ENCODE measurements at places on chromosomes 6 and 20.

GRCh38 chr6:32617751-32618150, 19.5 kb upstream of the HLA-DQA1 start:
- no peak for DNase-seq

- DNase-seq, result no peak
Measured at GRCh38 chr6:71510856-71511255, 222.2 kb downstream of the OGFRL1 start.

DNA sequence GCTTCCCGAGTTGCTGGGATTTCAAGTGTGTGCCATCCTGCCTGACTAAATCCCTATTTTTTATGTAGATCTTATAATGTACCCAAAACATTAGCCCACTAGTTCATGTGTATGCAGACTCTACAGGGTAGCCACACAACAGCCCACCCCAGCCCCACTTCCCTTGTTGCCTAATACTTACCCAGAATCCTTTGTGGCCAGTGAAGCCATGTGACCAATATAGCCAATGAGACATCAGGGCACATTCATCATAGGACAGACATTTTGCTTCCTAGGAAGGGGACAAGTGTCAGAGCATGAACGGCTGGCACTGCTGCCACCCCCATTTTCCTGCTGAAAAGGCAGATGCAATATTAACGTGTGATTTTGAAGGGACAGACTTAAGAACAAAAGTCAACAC, 36.0 kb upstream of the TCP11 start:
- DNase-seq, result no peak

- no peak for DNase-seq
Measured at GRCh38 chr6:98581705-98582104, 252.7 kb upstream of the POU3F2 start.

DNA sequence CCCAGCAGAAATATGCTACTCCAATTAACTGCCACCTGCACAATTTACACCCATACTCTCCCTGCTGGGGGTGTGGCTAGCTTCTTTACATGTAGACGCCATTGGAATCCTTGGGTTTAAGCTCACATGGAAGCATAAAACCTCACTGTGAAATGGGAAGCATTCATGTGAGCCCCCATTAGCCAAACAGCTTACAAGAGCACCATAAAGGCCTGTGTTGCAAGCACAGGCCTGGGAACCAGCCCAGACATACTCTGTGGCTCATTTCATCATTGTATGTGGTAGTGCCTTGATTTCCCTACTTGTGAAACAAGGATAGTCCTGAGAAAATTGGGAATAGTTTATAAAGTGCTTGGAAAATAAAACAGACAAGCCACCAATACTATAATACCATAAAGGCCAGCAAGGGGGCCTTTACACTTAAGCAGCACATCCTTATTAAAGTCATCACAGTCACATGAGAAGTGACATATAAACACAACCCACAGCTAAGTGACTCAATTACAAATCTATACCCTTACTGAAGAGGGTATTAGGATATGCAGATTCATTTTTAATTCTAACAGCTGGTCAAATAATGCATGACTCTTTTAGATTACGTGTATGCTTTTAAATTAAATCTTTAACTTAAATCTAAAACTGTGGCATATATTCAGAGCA, 6.8 kb downstream of the ADNP start:
- no peak for DNase-seq

GRCh38 chr6:45514454-45515230, 136.9 kb upstream of the SUPT3H start:
- no peak for DNase-seq

GRCh38 chr20:2387180-2387577, 6.5 kb downstream of the TGM6 start:
- peak; percentile 56 for DNase-seq

GRCh38 chr20:37627060-37627766, 66.6 kb upstream of the CTNNBL1 start:
- no peak for DNase-seq

DNA sequence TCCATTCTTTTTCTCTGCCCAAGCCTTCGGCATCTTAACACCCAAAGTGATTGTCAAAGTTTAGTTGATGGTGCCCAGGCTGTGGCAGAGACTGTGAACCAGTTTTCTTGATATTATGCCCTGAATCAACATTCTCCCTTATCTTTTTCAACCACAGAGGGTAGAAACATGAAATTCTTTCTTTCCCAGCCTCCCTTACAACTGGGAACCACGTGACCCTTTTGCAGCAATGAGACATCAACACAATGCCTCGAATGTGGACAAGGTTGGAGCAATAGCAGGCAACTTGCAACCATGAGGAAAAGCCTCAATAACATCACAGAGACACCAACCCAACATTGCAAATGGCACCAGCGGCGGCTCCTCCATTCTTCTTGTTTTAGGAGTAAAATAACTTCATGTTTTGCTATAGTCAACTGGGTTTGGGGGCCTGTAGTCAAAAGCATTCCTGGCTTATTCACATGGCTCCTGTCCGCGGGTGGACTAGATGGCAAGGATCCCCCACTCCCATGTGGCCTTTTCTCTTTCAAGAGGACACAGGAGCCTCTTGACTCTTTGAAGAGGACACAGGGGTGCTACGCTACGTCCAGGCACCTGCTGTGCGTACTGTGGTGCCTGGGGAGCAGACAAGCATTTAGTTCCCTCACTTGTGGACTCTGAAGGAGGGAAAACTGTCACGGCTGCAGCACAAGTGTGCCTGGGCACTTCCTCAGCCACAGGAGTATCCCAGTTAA, 90.5 kb downstream of the NOL4L start:
- no peak for DNase-seq

DNA sequence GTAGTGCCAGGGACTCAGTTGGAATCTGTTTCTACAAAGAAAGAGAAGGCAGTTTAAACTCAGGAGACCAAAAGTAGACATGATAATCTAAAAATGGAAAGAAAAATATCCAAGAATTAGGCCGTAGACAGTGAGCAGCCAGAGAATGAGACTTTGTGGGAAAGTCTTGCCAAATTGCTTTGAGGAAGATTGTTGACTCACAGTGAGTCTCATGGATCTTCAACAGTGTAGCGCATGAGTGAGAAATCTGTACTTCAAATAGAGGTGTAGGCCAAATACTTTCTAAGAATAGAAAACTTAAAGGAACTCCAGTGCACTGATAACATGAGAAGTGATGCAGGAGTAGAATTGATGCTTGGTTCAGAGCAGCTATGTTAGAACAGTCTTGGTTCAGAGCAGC, 284.5 kb downstream of the HTR1B start:
- DNase-seq, result no peak

- peak; percentile 24 for DNase-seq
Measured at GRCh38 chr6:16760516-16761470, at the start of gene ATXN1. TSS of gene ATXN1 (minus strand) at chr6:16761460.

DNA sequence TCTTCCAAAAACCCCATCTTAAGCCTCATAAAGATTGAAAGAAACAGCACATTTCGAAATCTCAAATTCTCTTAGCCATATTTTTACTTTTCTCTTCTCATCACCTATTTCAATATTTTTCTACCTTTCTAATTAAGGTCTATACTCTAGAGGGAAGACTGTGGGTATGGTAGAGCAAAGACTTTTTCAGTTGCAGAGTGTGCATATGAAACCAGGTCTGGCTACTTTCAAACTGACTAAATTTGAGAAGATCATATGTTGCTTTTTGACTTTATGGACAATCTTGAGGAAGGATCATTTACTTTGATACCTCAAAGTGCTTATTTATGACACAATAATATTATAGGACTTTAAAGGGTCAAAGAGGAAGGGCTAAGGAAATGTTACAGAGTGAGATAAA, 20.7 kb downstream of the FILIP1 start:
- no peak for DNase-seq

DNA sequence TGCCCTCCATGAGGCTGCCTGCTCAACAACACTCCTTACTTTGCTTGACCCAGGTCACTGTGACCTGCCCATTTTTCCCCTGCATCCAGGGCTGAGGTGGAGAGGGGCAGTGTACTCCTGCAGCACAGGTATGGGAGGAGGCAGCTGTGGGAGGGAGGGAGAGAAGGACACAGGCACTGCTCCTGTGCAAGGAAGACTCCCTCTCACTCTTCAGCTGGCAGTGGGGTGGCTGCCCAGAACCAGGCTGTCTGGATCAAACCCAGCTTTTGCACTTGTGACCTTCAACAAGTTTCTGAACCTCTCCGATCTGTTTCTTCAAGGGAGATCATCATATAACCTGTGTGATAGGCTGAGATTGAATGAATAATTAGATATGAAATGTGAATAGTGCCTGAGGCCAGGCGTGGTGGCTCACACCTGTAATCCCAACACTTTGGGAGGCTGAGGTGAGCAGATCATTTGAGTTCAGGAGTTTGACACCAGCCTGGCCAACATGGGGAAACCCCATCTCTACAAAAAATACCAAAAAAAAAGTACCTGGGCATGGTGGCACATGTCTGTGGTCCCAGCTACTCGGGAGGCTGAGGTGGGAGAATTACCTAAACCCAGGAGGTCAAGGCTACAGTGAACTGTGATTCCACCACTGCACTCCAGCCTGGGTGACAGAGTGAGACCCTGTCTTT, 14.1 kb downstream of the TGIF2 start:
- DNase-seq, result no peak

DNA sequence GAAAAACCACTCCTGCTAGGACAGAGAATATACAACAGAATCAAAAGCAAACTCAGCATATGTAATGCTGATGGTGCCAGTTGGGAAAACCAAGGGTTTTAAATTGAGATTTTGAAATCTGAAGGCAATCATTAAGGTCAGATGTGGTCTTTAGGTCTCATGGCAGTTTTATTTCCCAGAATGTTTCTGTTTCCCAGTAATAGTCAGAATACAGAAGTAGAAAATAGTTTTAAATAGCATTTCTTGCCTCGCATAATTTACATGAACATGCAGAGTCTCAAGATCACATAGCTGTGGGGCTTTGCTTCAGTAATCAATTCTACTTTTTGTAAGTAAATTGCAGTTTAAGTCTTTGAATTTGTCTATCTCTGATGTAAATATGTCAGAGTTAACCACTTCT, 58.1 kb downstream of the RNF144B start:
- no peak for DNase-seq

- no peak for DNase-seq
Measured at GRCh38 chr6:112335736-112336135, 11.4 kb upstream of the RFPL4B start.

DNA sequence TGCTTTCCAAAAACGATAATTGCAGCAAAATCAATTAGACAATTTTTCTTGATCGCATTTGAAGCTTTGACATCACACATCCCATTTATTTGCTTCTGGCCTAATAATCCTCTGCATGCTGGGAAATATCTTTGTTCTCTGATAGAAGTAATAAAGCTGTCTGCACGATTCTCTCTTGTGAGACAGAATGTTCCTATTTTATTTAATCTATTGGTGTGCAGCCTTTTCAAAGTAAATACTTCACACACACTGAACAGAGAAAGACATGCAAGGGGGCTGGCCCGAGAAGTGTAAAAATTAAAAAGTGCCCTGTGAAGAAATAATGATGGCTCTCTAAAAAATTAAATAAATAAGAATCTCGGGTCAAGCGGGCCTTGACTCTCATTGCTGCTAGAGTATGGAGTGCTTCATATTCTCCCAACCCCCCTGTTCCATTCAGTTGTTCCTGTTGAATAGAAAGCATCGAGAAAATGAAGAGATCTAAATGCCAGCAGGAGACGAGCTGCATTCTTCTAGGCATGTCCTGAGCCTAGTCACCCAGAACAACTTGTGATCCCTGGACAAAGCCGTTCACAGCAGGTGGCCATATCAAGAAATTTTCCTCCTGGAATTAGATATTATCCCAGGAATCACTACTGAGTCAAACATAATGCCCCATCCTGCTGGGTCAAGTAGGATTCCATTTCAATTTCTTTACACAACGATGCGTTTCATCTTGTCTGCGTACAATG, 625.9 kb upstream of the EPHA7 start:
- no peak for DNase-seq

DNA sequence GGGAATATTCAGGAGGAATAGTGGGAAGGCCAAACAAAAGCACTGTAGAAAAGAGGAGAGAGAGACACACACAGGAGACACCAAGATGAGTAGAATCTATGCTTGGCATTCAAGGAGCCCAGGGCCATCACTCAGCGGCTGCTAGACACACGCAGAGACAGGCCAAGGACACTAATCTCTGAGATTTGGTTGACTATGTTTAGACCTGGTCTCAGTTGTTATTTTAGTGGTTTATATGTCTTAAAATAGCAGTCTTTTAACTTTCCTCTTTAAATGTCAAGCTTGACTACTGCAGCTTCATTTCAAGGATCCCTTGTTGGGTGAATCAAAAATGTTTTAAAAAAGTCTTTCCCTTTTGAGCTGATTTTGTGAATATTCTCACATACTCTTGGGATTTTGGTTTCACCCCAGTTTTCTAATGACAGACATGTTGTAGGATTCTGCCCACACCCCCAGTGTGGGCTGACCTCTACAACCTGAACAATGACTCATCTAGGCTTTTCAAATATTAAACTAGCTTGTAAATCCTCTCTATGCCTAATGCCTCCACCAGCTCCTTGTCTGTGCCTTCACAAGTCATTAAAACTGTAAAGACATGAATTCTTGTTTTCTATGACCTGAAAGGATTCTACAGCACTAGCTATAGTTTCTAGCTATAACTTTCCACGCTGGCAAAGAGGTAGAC, 142.7 kb upstream of the EXOC2 start:
- DNase-seq, result no peak

GRCh38 chr6:7085911-7086310, 21.9 kb upstream of the RREB1 start:
- no peak for DNase-seq

GRCh38 chr20:24018796-24019195, 30.2 kb upstream of the GGTLC1 start:
- DNase-seq, result no peak

- DNase-seq, result no peak
Measured at GRCh38 chr6:67914419-67914818, 720.7 kb upstream of the ADGRB3 start.

DNA sequence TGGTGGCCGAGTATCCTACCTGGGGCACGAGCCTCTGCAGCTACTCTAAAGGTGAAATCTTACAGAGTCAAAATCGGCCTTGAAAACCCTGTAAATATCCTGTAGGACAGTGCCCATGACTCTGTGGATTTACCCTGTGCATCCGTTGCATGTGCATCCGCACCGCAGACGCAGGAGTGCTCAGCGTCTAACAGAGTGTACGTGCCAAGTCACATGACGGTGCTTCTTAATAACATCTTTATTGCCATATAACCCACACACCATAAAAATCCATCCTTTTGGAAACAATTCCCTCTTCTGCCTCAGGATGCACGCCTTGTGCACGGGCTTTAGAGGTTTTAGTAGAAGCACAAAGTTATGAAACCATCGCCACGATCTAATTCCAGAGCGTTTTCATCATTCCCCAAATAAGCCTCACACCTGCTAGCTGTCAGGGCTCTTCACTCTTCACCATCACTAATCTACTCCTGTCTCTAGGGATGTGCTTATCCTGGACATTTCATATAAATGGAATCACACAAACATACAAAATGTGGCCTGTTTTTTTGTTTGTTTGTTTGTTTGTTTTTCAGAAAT, 384.5 kb upstream of the SULF2 start:
- DNase-seq, result no peak

DNA sequence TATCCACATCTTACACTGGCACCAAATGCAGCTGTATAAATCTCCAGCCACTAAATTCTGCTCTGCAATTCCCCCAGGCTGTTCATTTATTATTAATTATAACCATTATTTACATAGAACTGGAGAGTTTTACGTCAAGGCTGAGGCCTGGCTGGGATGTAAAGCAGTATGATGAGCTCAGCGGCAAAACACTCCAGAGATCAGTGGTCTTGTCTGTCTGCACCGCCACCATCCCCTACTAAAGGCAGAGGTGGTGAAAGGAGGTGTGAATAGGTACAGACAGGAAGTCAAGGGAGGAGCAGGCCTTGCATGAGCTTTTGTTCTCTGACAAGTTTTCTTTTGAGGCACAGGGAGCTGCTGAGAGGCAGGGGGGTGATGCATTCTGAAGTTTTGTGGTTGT, 159.9 kb upstream of the PCSK2 start:
- DNase-seq, result no peak

- peak; percentile 58 for DNase-seq
Measured at GRCh38 chr20:45987108-45987780, 15.2 kb upstream of the ZNF335 start.

Measured in T-helper 1 cell (primary cell).